ENCODE measurements at places on chromosomes 6 and 20. TPM values are rescaled to one million over a fixed set of nuclear protein-coding genes. Genes with fewer than 3 reads are reported as not detected.

The F13A1 gene
- total RNA-seq: not detected

The SNAI1 gene
- 2.3 TPM for total RNA-seq

The FAM217A gene
- total RNA-seq: not detected

The PTGIS gene
- 121 TPM for total RNA-seq

The LIME1 gene
- 5.2 TPM for total RNA-seq

The GINS1 gene
- 4.5 TPM for total RNA-seq

The UST gene
- 23.8 TPM for total RNA-seq

The CDSN gene
- total RNA-seq: not detected

The IL17A gene
- not detected for total RNA-seq

The LSM14B gene
- 52.0 TPM for total RNA-seq

The RAET1L gene
- total RNA-seq: not detected

The SPATA2 gene
- 3.6 TPM for total RNA-seq

Measured in smooth muscle cell of the pulmonary artery (primary cell).